ENCODE measurements at places on chromosomes 2 and 18.

DNA sequence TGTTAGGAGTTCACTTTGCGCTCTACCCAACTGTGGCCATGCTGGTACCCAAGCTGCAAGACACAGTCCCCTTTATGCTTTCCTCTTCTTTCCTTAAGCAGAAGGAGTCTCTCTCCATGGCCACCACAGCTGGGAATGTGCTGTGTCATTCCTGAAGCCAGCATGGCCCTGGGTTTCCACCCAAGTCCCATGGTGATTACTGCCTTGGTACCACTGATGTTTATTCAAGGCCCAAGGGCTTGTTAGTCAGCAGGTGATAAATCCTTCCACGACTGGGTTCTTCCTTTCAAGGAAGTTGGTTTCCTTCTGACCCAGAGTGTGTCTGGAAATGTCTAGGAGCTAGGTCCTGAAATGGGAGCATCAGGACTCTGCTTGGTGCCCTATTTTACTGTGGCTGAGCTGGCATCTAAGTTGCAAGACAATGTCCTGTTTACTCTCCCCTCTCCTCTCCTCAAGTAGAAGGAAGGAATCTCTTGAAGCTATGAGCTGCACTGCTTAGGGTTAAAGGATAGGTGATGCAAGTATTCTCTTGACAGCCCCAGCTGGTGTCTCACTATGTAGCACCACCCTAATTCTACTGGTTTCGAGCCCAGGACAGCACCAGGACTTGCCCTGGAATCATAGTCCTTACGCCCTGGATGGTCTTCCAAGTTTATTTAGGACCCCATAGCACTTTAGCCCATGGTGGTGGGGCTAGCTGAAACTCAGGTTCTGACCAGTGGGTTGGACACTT, 18.7 kb upstream of the NUP35 start:
- no peak for DNase-seq

DNA sequence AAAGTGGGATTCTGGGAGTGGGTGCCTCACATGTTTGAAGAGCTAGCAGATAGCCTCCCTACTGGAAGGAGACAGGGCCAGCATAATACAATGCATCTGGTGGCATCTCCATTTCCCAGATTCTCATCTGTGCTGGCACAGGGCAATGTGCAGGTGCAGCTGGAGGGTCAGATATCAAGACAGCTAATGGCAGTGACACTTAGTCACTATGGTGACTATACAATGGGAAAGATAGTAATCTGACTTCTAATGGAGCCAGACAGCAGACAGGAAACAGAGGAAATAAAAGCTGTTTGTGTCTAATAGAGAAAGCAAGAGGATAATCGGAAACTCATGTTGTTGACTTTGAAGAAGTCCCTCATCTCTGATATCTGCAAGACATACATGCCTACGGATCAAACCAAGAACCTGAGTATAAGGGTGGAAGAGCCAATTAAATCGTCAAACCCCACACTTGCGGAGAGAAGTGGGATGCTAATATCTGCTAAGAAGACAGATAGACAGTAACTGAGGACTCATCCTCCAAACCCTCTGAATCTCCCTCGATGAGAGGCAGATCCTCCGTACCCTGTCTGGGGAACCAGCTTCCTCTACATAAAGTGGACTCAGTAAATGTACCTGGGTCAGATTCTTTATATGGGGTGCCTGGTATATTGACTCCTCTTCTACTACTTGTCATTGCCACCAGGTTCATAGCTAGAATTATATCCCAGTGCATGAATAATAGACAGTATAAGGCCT, 692.7 kb downstream of the SOCS6 start:
- no peak for DNase-seq

GRCh38 chr2:196480653-196481323, 158.7 kb upstream of the CCDC150 start:
- no peak for DNase-seq

DNA sequence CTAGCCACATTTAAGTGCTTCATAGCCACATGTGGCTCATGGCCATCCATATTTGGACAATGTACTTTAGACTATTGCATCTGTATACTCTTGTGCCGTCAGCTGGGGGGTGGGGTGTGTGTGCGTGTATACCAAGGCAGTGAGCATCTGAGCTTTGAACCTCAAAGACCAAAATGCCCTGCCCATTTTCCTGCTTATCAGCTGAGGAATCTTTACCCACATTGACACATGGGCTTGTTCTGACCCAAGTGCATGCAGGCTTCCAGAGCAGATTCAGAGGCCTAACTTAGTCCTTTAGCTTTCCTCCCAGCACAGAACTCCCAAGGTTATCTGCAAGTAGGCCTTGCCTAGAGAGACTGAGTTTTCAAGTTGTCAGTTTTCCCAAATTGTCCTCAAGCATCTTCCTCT, 11.1 kb upstream of the MOCOS start:
- no peak for DNase-seq

DNA sequence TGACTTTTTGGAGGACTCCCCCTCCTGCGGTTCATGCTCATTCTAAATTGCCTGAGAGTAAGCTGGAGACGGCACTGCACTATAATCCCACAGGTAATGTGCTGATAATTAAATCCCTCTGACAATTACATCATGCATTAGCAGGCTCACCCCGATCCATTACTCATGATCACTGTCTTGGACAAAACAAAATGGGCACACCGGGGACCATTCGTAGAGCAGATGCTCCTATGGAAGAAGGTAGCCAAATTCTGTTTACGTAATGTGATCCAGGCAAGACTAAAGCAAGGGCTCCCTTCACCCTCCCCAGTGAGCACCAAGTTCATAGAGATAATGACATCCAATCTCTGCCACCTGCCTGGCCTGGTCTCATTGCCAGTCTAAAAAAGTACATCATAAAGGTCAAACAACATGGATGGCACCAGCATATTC, 657.1 kb upstream of the SOX11 start:
- DNase-seq: no peak

GRCh38 chr18:76494231-76495005, 624 bp downstream of the ZNF516 start:
- no peak for DNase-seq

DNA sequence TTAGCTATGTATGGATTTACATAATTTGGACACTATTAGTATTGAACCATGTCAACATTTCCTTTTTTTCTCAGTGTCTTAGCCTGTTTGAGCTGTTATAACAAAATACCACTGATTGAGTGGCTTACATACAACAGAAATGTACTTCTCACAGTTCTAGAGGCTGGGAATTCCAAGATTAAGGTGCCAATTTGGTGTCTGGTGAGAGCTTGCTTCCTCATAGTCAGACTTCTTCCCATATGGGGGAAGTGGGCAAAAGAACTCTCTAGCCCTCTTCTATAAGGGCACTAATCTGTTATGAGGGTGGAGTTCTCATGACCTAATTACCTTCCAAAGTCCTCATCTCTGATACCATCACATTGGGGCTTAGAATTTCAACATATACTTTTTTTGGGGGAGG, 12.6 kb downstream of the ZNF804A start:
- no peak for DNase-seq

- no peak for DNase-seq
Observed at GRCh38 chr18:28174181-28174905, 2.6 kb downstream of the CDH2 start.

- no peak for DNase-seq
Observed at GRCh38 chr2:189020179-189020578, 46.0 kb downstream of the COL3A1 start.

DNA sequence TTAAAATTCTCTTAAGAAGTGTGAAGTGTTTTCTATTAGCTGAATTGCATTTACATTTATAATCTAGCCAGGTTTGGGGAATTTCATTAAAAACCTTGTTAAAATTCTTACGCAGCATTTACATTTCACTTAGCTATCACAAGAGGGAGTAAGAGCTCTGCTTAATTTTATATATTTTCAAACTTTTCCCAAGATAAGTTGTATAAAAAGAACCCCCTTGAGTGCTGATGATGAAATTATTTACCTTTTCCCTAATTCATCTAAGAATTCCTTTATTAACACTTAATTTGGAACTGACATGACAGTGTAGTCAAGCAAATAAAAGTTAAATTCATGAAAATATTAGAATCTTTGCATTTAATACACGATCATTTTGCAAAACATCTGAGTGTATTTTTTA, 54.2 kb upstream of the ZSWIM2 start:
- DNase-seq: no peak

GRCh38 chr2:70850925-70851324, 15.3 kb upstream of the CD207 start:
- DNase-seq: no peak

GRCh38 chr2:7919510-7919909, 762.3 kb upstream of the ID2 start:
- no peak for DNase-seq

DNA sequence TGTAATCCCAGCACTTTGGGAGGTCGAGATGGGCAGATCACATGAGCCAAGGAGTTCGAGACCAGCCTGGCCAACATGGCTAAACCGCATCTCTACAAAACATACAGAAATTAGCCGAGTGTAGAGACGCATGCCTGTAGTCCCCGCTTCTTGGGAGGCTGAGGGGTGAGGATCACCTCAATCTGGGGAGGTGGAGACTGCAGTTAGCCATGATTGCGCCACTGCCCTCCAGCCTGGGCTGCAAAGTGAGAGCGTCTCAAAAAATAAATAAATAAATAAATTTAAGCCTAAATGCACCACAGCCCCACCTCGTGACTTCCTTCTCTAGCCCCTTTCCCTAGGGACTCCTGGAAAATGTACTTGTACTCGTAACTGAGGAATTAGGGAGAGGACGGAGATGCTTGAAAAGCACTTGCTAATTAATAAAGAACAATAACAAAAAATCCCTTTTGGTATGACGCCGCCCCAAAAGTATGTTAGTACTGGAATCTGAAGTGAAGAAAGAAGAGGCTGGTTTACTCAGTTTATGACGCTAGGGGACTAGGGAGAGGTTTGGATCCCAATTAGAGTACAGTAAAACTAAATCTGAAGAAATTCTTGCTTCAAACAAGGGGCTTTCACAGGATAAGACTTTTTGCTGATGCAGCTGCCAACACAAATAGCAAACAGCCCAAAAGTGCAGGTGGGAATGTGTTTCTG, 887 bp upstream of the ZNF396 start:
- DNase-seq: no peak

GRCh38 chr2:28152585-28153280, 239.9 kb upstream of the FOSL2 start:
- DNase-seq: no peak

GRCh38 chr2:231017231-231017598, 20.1 kb upstream of the C2orf72 start:
- DNase-seq: no peak

Data from GM12892 (cell line).